CD4-positive, alpha-beta T cell treated with Interleukin-17A for 1 hour (primary cell): ENCODE measurements at places on chromosomes 7 and 10.

DNA sequence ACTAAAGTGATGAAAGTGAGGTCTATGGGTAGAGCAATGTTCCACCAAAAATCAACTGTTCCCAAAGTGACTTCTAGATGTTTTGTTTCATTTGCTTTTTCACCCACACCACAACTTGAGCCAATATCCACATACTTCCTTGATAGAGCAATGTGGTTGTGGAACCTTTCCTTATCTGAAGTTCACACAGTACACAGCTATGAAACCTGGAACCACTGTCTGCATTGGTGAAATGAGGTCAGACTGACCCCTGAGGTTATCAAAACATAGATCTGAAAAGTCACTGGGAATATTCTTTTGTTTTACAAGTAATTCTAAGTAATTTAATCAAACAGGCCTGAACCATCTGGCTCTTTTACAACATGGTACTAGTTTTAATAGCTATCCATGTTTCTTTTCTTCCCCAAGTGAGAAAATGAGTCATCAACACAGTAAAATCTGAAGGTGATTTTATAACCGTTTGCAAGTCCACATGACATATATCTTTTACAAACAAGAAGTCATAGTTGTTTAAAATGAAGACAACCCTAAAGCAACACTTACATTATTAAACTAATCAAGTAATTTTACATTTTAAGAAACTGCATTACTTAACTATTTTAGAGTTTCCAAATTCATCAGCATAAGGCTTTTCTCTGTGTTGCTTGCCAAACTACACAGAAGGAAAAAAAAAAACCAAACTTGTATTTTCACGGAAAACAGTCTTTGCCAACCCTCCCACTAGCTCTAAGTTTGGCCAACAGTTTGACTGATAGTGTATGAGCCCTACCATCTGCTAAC, 80.3 kb downstream of the LRRC17 start:
- DNase-seq: no peak

GRCh38 chr7:151686016-151686766, 166.5 kb upstream of the RHEB start:
- no peak for DNase-seq

- no peak for DNase-seq
Measured at GRCh38 chr10:5569568-5569967, 44.8 kb downstream of the CALML3 start.

GRCh38 chr7:341841-342638, 52.1 kb downstream of the FOXL3 start:
- DNase-seq: no peak

- no peak for DNase-seq
Measured at GRCh38 chr7:157676456-157677255, 339.9 kb downstream of the DNAJB6 start.

DNA sequence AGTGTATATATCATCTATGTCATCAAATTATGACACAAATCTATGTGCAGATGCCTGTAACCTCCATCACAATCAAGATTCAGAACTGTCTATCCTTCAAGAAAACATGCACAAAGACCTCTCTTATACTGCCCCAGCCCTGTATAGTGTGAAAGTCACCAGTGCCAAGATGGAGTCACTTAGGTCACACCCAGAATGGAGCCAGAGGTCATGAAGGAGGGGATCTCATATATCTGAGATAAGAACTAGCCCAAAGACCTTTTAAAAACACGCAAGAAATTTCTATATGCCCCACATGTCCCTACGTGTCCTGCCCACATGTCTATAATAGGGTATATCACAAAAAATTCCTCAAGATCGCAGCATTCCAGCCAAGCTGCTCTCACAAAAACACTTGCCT, 20.1 kb upstream of the GATAD1 start:
- DNase-seq: no peak

GRCh38 chr10:131651674-131652437, 249.0 kb upstream of the PPP2R2D start:
- DNase-seq: no peak

DNA sequence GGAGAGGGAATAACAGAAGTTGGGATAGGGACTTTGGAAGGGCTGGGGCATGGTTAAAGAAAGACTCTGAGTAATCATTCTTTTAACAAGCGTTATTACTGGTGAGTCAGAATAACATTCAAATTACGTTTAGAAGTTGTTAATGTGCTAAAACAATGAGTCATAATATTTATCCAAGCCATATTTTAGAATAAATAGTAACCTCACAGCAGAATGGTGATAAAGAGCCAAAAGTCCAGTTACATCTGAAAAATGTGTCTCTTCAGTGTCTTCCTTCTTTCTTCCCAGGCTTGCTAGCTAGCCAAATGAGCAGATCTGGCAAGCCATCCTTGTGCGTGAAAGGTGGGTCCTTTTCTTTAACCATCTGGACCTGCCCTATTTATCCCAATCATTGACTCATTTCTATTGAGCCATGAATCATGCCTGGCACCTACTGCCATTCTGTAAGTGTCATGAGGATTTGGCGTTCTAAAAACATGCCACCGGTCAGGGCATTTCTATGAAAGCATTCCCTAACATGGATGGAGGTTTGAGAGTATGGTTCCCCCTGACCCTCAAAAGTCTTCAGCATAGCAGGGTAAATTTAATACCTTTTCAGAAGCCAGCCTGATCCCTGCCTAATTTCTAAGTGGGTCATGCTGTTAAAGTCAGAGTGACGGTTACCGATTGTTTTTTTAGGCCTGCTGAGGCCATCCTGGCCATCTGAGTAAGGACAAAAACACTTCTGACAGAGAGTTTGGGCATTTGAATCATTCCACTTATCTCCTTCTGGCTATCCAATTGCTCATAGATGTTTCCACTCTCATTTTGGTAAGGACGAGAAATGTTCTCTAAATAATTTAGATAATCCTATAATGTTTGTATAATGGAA, 26.9 kb downstream of the MYPN start:
- DNase-seq: no peak

DNA sequence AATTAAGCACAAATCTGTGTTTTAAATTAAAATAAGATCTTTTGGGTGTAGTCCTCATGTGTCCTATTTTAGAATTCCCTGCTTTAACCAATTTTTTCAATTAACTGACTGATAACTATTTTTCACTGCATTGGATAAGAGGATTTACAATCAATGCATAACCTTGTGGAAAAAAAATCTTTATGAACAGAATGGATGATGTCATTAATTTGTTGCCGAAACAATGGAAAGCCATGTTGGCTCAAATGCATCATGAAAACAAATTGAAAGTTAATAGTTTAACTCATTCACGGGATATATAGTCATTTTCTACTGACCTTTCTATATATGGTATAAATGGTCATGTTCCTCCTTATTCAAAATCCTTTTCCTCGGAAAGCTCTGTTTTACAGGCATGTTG, 82.3 kb downstream of the PRLHR start:
- DNase-seq: no peak

DNA sequence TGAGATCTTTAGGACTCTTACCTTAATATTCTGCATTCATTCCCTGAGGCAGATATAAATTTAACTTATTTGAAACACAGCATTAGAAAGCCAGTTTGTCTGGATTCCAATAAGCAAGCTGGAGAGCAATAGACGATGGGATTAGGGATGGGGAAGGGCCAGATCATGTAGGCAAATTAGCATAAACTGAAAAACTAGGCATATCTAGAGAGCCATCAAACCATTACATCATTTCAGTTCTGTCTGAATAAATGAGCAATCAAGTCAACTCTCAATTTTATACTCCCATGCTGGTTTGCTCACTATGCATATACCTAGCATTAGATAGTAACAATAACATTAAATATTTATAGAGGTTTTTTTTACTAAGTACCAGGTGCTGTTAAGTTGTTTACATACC, 583.6 kb upstream of the LRRN3 start:
- DNase-seq: no peak

DNA sequence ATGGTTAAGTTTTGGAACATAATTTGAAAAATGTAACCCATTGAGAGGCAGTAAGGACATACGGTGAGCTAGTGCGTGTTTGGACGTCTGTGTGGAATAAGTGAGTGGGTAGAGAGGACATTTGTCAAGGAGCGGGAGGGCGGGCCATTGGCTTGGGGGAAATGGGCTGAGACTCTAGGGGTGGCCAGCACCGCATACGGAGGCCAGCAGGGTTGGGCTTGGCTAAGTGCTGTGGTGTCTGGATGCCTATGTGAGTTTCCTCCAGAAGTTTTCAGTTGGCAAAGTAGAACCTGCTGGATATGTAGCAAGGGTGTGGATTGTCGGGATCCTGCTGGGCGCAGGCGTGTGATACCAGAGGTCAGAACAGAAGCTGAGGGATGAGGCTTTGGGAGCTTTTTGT, 103.0 kb downstream of the TCF7L2 start:
- no peak for DNase-seq

DNA sequence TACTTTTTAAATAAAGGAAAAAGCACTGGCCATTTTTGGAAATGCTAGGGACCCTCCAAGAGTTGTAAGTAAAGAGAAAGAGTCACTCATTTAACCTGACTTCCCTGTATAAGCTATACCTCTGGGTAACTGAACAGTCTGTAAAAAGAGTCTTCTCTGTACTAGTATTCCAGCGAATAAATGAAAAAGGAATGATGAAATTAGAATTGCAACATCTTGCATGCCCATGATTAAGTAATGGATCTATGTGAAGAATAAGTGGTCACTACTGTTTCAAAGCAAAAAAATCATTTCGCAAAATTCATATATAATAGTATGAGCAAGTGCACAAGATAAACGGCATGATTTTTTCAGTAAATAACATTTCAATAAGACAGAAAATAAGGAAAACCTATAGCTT, 116.8 kb downstream of the ZFAND4 start:
- no peak for DNase-seq

DNA sequence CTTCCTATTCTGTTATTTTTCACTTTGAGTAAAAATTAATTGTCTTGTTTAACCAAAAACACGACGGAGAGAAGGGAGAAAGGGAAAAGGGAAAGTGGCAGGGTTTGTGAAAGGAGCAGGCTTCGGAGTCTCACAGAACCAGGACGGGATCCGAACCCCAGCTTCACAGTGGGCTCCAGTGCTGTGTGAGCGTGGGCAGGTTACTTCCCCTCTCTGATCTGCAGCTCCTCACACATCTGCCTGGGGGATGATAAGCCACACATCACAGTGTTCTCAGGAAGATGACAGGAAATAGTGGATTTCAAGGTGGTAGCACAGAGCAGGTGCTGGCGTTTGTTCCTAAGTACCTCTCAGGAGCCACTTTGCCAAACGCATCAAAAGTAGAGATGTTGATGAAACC, 94.2 kb upstream of the GPR26 start:
- DNase-seq: no peak

DNA sequence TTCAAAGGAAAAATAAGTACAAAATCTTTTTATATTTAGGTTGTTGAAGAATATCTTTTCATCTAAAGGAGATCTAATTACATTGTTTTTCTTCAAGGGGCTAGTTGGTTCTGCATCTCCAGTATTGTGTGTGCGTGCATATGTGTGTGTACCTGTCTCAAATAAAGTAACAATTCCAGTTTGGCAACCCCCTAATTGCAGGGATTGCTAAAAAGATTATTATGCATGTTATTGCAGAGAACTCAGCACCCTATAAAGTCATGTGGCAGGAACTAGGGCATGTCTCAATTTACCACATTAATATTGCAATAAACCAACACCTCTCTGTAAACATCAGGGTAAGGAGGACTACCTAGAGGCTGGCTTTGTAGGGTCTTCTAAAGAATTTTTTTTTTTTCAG, 37.0 kb downstream of the MRPS33 start:
- no peak for DNase-seq

DNA sequence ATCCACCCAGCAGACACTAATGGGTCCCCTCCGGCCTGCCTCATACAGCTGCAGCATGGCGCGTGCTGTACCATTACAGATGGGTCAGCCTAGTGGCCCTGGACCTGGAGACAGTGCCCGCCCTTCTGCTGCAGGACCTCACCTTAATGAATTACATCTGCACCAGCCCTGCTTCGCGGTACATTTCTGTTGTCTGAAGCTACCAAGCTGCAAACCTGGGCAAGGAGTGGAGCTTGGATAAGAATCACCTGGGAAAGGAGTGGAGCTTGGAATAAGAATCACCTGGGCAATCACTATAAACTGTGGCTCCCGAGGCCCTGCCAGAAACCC, 33.0 kb upstream of the EN2 start:
- DNase-seq: no peak

DNA sequence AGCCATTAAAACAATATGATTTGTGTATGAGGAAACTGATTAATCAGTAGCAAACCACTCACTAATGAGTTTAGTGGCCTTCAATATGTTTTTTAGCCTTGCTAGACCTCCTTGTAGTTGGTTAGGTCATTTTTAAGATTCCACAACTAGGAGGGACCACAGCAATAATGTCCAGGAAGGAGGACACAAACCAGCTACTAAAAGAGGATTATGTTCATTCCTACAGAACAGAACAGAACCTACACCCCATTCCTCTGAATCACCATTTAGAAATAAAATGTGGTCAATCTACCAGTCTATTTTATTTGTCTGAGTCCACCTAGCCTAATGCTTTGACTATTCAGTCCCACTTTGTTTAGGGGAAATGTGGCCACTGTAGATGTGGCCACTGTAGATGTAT, 226.3 kb downstream of the GLI3 start:
- DNase-seq: no peak

GRCh38 chr7:9983048-9983447, 990.6 kb upstream of the PHF14 start:
- no peak for DNase-seq

DNA sequence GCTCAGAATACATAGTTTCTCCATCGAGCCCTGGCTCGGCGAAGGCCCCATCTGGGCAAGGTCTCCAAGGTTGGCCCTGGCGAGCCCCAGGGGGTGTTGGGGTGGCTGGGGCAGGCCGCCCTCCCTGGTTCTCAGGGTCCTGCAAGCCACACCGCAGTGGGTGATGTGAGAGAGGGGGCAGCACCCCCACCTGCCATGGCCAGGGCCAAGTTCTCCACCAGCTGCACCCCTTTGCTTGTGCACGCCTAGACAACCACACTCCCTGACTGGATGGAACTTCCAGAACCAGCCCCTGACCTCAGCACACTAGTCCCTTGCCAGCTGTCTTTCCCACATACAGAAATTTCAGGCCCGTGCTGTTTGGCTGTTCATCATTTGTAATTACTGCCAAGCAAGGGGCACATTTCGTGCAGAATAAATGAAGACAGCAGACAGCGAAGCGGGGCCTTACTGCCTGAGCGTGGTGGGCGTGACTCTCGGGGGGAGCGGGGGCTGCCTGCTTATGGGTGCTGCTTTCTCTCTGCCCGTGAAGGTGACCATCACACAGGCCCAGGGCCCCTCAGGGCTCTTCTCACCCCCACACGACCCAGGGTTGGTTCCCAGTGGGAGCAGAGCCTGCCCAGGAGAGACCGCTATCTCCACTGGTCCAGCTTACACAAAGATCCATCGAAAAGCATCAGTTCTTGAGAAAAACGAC, 85.9 kb downstream of the ADARB2 start:
- DNase-seq: no peak
